Stimulated activated CD4-positive, alpha-beta T cell treated with anti-CD3 and anti-CD28 coated beads, TNF-alpha, amount 100 ng/mL, for 4 hours (primary cell): ENCODE measurements at places on chromosomes 3 and 15.

GRCh38 chr15:67002368-67002767 is 63.0 kb upstream of the SMAD3 start:
- DNase-seq, result no peak

DNA sequence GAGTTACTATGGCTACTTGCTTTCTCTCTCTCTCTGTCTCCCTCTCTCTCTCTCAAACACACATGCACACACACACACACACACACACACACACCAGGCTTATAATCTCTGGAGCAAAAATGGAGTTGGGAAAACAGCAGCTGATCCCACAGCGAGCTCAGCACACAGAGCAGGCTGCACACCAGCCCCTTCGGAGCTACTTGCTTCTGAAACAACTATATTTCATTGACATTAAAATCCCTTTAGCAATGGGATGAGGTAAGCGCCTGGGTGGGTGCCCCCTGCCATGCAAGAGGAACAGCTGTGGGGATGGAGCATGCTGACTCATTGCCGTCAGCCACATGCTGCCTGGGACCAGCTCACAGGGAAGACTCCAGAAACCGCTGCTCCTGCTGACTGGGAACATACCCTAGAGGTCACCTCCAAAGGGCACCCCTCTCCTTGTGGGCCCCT is 45.7 kb downstream of the B3GNT5 start:
- no peak for DNase-seq

DNA sequence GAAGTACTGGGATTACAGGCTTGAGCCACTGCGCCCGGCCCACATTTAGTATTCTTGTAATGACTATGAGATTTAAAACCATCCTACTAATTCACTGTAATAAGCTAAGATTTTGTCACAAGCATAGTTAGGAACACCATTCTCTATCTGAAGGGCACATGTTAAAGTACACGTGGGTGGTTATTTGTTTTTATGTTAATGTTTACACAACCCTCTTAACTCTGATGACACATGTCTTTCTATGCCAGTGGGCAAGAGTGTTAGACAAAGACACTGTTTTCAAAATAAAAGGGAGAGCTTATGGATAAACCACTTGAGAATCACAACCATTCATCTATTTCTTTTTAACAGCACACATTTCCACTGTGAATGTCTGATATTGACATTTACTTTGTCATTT is 537.6 kb upstream of the IL12A start:
- DNase-seq, result no peak

DNA sequence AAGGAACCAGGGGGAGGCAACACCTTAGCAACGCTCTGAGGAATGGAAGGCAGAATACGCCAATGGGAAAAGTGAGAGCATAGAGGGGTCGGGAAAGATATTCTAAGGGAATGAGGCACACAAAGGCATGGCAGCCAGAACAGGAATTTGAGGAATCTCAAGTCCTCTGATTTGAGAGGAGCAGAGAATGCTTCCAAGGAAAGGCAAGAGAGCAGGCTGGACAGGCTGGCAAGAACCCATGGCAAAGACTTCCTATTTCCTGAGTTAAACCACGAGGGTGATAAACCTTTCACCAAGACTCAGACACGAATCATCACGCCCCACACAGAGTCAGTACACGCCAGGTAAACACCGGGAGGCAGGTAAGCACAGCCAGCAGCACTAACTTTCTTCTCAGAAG is 109.8 kb downstream of the IGF2BP2 start:
- no peak for DNase-seq

GRCh38 chr15:91468871-91469580 is 369.0 kb downstream of the SV2B start:
- no peak for DNase-seq

DNA sequence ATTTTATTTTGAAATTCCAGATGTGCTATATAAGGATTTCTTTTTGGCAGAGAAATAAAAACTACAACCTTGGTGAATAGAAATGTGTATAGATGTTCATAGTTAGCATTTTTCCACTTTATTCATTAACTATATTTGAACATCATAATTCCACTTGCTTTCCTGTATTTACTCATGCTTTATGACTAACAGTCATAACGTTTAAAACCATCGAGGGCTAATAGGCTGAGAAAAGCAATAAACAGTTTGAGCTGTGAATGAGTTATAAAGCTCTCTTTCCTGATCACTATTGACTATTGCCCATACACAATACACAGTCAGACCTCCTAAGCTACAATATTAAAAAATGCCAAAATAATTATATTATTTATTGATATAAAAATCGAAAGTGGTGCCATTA is 502.1 kb upstream of the RASGRP1 start:
- no peak for DNase-seq

DNA sequence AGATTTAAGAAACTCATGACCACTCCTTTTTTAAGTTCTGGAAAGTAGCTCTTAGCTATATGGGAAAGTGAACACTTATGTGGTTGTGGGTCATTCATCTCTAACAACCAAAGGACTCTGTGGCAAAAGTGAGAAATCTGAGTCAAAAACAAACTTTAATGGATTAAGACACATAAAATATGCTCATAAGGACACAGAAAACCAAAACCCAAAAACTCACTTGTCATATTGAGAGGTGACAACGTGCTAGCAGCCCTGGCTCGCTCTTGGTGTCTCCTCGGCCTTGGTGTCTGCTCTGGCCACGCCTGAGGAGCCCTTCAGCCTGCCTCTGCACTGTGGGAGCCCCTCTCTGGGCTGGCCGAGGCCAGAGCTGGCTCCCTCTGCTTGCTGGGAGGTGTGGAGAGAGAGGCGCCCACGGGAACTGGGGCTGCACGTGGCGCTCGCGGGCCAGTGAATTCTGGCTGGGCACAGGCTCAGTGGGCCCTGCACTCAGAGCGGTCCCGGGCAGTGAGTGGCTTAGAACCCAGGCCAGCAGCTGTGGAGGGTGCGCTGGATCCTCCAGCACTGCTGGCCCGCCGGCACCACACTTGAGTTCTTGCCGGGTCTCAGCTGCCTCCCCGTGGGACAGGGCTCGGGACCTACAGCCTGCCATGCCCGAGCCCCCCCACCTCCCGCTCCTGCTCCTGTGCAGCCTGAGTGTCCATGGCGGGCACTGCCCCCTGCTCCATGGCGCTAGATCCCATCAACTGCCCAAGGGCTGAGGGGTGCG is 30.3 kb upstream of the SKIL start:
- no peak for DNase-seq

- DNase-seq, result no peak
Observed at GRCh38 chr3:158140396-158140795, 30.5 kb downstream of the RSRC1 start.

DNA sequence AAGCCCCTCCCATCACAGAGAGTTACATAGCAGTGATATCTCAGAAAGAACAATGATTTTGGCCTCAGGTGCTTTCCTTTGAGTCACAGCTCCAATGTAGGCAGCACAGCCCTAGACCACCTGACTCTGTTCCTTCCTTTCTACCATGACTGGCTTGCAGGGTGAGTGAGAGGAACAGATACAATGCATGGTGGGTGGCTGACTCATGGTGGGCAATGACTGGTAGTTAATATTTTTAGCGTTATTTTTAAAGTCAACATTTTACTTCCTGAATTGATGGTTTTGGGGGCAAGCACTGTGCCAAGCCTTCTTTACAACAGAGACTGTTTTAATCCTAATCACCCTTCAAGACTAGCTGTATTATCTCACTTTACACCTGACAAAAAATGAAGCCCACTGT is 32.8 kb upstream of the ST3GAL6 start:
- no peak for DNase-seq

DNA sequence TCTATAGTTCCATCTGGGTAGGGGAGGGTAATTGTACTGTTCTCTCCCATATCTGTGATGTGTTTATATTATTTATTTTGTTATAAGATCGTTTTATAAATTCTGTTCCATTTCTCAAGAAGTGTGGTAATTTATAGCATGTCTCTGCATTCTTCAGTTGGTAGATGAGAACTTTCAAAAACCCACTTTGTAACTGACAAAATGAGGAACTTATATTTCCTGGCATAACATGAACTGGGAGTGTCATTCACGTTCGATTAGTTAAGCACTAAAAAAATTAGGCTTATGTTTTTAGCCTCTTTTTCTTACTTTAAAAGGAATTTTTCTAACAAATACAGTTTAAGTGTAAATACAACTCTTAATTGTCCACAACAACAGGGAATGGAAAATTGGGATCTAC is 230.8 kb downstream of the CGGBP1 start:
- DNase-seq, result no peak
